ENCODE measurements at places on chromosomes 12 and 14. TPM values are rescaled to one million over a fixed set of nuclear protein-coding genes. Genes with fewer than 3 reads are reported as not detected.

- no peak for DNase-seq
These were observed at the start of gene CABP1 for GRCh38 chr12:120639771-120640721. Gene CABP1 (plus strand): TSS chr12:120640626. CDS start chr12:120640686, 60 bp downstream.

DNA sequence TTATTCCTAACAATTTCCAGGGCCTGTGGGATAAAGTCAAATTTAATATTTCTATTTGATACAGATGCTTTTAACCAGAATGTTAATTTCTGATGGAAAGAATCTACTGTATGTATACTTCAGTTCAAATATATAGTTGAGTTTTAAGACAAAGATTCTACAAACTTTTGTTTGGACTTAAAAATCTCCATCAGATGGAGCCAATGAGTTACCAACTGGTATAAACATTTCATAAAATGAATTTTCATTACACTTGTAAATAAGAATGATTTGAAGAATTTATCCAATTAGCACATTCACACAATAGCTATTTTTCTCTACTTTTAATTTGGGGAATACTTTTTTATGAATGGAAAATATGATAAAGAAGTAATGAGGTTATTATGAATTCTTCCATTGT, 425.2 kb upstream of the MIS18BP1 start:
- DNase-seq, result no peak

DNA sequence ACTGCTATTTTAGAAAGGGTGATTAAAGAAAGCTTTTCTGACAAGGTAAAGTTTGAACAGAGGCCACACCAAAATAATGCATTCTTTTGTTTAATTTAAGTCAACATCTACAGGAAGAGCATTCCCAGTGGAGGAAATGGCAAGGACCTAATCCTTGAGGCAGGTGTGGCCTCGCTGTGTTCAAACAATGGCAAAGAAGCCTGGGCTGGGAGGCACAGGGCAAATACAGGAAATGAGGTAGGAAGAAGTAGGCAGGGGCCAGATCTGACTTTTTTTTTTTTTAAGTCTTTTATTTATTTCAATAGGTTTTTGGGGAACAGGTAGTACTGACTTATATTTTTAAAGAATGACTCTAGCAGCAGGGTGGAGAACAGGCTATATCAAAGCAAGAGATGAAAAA, 53.5 kb downstream of the ARMH4 start:
- DNase-seq, result no peak

- no peak for DNase-seq
These were observed 1752.4 kb upstream of the FLRT2 start for GRCh38 chr14:83777516-83777915.

- DNase-seq, result no peak
These were observed 121.0 kb upstream of the VRK1 start for GRCh38 chr14:96676166-96676565.

GRCh38 chr14:44945264-44945663, 16.5 kb downstream of the KLHL28 start:
- no peak for DNase-seq

GRCh38 chr14:105857220-105857825, 330.9 kb downstream of the TMEM121 start:
- DNase-seq, result no peak

GRCh38 chr12:109583733-109584132, 10.1 kb downstream of the MVK start:
- DNase-seq, result no peak

GRCh38 chr12:15756822-15757221, 32.4 kb downstream of the EPS8 start:
- DNase-seq, result no peak

- no peak for DNase-seq
These were observed at the start of gene TEX52 for GRCh38 chr12:2857021-2857431. Gene TEX52 (minus strand): TSS chr12:2857039. CDS start chr12:2857026, 13 bp downstream.

DNA sequence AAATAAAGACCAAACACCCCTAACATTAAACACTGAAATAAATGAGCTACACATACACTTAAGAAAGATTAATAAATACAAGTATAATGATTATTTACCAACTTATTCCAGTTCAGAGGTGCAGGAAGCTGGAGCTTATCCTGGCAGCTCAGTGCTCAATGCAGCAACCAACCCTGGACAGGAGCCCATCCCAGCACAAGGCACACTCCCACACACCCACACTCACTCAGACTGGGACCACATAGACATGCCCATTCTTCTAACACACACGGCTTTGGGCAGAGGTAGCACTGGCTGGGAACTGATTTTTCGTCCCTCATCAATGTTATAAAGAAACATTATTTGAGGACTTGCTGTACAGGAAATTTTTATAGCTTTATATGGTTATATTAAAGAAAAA, 797.4 kb downstream of the RPS29 start:
- DNase-seq, result no peak

GRCh38 chr14:36655571-36655962, 6.1 kb upstream of the PAX9 start:
- no peak for DNase-seq

GRCh38 chr14:25400607-25401206, 350.8 kb upstream of the STXBP6 start:
- no peak for DNase-seq

DNA sequence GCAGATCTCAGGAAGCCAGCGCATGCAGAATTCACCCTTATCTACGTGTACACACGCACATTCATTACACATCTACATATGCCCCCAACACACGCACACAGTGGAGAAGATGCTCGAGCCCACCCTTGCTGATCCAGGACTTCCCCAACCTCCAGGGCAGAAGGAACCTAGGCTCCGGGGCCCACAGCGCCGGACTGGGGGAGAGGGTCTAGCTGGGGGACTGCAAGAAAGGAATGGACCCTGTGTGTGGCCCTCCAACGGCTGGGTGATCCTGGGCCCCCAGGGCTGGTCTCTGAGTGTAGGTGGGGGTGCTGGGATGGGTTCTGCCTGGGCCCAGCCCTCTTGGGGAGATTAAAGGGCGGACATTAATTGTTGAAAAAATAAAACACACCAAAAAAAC, 128.1 kb upstream of the C14orf180 start:
- DNase-seq, result no peak

- DNase-seq, result no peak
These were observed 16.6 kb upstream of the TRAF3 start for GRCh38 chr14:102760496-102761193.

DNA sequence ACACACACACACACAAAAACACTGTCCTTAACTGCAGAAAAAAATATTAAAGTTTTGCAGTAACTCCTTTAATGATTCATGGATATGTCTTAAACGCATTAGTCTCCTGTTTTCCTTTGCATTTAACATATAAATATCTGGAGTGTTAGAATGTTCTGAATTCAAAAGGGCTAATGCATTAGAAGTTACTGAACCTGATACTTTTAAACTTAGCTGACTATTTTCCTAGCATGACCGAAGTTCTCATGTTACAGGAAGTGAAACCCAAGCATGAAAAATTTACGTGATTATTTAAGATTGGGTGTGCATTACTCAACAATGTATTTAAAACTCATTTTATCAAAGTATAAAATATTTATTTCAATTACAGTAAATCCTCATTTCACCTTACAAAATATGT, 791.2 kb downstream of the FLRT2 start:
- DNase-seq, result no peak

- DNase-seq, result no peak
These were observed 10.5 kb downstream of the GPR137C start for GRCh38 chr14:52563120-52563519.

DNA sequence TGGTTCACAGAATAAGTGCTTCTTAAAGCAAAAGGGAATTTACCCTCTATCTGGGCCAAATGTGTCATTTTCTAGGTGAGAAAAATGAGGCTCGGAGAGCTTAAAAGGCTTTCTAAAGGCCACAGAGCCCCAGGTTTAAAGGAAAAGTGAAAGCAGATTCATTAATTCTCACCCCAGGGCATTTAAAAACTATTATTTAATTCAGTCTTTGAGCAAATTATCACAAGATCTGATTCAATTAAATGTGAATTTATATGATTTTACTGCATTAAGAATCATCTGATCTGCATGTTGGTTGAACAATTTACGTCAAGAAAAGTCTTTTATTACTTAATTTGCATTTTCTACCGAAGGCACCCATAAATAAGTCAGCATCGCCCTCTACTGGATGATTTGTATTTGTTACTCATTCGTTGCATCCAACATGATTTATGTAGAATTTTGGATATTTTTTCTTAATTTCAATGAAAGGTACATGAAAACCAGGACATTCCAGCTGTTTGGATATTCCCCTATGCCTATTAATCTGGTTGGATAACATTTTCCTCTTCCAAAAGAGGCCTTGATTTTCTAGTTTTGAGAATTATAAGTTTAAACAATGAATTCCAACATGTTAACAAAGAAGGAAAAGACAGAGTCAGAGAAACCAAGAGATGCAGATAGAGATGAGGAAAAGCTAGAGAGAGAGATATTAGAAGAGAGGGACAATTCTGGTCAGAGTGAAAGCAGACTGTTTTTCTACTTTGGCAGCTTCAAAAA, 19.1 kb upstream of the DHRS7 start:
- DNase-seq, result no peak

DNA sequence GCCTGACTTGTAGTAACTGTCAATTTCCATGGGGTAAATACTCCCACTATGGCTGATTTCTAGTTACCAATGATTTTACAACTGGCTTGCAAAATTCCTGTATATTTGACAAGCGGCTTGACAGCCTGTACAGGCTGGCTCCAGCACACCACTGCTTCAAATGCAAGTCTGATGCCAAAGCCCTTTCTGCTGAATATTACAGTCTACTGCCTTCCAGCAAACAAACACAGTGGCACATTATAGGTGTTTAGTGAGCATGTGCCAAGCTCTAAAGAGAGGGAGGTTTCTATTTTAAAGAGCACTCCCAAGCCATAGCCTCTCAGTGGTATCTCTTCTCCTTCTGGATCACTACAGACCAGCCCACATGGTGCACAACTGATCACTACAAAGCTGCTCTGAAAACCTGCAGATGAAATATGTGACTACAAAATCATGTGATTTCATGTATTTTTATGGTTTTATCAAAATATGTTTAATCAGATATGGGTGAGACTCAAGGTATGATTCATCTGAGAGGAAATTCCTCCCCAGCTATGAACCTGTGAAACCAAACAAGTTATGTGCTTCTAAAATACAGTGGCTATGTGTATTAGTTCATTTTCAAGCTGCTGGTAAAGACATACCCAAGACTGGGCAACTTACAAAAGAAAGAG, 101.5 kb downstream of the RPAP3 start:
- peak; percentile 29 for DNase-seq

DNA sequence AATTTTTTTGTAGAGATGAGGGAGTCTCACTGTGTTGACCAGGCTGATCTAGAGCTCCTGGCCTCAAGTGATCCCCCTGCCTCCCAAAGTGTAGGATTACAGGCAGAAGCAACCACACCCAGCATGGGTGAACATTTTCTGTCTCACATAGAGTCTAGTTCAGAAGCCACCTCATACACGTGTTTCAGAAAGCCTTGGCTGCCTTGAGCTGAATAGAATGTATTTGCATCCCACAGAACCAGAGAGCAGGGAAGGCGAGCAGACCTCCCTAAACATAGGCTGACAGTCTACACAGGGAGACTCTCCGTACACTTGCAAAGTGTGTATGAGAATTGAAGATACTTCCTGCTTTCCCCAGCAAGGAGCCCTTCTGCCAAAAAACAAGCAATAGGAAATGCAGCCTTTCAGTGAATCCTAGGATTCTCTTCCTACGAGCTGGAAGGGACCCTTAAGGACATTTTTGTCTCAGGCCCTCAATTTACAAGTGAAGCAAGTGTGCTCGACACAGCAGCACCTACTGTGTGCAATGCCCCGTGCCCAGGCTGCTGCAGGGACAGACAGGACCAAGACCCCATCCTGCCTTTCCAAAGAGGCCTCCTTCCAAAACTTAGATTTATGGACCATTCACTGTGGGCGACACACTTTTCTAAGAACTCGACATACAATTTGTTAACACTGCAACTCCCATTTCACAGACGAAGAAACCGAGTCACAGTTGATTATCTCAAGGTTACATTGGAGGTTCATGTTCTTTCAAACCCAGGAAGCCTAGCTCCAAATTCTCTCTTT, 11.2 kb downstream of the NUAK1 start:
- no peak for DNase-seq

GRCh38 chr12:122382919-122383350, 39.5 kb downstream of the CLIP1 start:
- DNase-seq, result no peak

DNA sequence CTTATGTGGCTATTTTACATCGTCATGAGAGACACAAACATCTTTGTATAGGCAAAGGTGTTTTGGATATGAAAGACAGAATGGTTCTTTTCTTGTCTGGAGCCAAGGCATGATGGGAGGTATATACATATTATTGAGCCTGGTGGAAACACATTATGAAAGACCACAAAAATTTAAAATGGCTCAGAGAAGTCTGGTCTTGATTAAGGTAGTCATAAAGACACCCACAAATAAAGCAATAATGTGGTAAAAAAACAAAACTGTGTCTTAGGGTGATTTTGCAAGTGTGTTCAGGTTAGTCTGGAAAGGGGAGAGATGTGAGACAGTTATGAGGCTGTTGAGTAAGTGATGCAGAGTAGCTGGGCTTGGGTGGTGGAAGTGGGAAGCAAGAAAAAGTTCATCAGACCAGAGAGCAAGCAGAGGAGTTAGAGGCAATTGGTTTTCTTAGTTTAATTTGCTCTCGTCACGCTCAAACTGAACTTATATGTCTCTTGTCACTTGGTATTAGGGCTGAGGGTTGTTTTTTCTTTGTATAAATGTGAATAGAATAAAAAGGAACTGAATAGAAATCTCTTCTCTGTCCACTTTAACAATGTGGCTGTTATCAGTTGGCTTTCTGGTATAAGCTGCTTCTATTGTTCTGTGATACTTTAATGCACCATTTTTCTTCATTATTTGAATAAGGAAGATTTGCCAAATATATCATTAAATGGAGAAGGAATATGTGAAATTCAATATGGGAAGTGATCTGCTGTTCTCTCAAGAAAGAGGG, 115.0 kb downstream of the AKAP6 start:
- no peak for DNase-seq

- no peak for DNase-seq
These were observed 85.9 kb downstream of the VEZT start for GRCh38 chr12:95303476-95303875.

GRCh38 chr14:74265301-74265965, 26.2 kb downstream of the VSX2 start:
- DNase-seq, result no peak

GRCh38 chr12:116538682-116539305, 20.4 kb upstream of the MAP1LC3B2 start:
- DNase-seq, result no peak

GRCh38 chr12:116892349-116893140, 11.3 kb upstream of the HRK start:
- no peak for DNase-seq

Gene ADCY4
- 115 TPM for total RNA-seq

Gene PRB2
- not detected for total RNA-seq

Gene SPX
- 0.63 TPM for total RNA-seq

Gene KITLG
- total RNA-seq, result 86.0 TPM

Gene P2RX2
- total RNA-seq, result not detected

Gene FGF6
- not detected for total RNA-seq

Gene TOMM20L
- not detected for total RNA-seq

Gene KCNC2
- total RNA-seq, result not detected

Gene KRT74
- total RNA-seq, result not detected

Gene AICDA
- total RNA-seq, result not detected

Gene PCED1B
- total RNA-seq, result 1.9 TPM

Gene TAS2R31
- 2.9 TPM for total RNA-seq

Gene MIP
- total RNA-seq, result 0.15 TPM

Gene PAH
- total RNA-seq, result not detected

Data from glomerular endothelial cell (primary cell).